Kidney (tissue), 22 donors: ENCODE measurements at places on chromosomes 3 and 15. TPM values are rescaled to one million over a fixed set of nuclear protein-coding genes. Genes with fewer than 3 reads are reported as not detected.
A peak's percentile ranks its signal among the peaks of the same experiment; 100 is the strongest.

The CHRNA5 gene
- polyA plus RNA-seq: 0.41 TPM

DNA sequence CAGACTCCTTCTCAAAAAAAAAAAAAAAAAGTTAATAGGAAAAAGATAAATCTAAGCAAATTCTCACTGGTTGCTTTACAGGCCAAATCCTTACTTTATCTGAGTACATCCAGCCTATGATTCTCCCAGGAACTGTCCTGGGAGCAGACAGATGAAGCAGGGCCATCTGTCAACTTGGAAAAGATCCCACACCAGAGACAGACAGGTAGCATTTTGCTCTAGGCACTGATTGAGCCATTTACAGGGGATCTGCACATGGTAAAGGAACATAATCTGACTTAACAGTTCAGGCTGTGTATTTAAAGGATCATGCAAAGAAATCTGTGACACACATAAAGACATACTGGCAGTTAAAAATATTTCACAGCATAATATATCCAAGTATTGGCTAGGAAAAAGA, 1006.5 kb downstream of the TBL1XR1 start:
- no peaks in the 10 kb centered on the region for H3K4me1 ChIP-seq
- no peak overlapping the region for H3K27ac ChIP-seq

DNA sequence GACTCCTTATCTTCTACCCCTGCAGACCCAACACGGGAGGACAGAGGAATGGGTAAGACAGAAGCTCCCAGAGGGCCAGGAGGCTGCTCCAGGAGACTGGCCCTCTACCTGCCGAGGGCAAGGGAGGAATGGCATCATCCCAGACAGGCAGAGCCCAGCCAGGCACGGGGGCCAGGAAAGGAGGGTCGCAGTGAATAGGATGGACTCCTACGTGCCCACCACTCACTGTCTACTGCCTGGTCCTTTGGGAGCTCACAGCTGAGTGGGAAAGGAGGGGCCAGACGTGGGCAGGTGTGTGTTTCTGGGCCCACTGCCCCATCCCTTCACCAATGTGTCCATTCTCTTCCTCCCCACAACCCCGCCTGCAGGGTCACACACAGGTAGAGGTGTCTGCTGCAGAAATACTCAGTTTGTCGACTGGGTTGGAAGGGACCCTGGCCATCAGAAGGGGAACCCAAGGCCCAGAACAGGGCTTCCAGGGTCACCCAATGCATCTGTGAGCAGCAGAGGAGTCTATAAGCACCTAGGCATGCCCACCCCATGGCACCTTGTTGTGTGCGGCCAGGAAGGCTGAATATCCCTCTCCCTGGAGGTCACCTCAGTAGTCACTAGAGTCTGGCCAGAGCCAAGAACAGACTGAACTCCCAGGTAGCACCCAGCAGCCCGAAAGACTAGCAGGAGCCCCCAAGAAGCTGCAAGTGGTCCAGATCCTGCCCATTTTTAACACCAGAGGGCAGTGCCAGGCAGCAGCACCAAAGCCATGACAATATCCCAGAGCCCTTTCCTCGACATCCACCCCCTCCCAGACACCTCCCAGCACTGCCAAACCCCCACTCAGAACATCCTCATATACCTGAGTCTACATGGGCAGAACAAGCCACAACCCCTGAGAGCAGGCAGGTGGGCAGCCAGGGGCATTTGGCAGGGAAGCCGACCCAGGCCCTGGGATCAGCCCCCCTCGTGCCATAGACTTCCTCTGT, 24.0 kb downstream of the TKT start:
- no peaks in the 10 kb centered on the region for H3K27me3 ChIP-seq
- peaks cover 14% of the 10 kb centered on the region for H3K4me1 ChIP-seq
- H3K27ac ChIP-seq: no peak overlapping the region
- DNase-seq: no peak
- H3K36me3 ChIP-seq: peaks cover 40% of the 10 kb centered on the region
- H3K4me3 ChIP-seq: no peak overlapping the region

DNA sequence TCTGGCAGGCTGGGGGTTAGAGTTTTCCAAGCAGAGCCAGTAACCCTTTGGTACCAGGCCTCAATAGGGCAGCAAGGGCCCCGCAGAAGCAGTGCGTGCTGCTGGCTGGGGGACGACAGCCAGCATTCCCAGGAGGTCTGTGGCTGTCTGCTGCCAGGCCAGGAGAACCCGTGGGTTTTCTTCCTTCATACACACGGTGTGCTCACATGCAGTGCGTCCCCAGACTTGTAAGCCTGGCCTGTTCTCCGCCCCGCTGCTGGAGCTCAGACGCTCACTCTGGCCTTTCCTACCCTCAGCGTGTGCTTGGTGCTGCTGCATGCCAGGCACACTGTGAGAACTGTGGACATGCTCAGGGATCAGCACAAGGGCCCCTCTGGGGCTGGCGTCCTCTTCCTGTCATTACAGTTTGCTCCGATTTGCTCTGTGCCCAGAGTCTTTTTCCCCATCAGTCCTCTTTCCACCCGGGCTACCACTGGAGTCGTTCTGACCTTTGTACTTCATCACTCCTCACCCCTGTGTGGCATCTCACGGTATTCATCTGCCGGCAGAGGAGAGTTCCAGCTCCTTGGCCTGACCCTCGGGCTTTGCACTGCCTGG, 149.5 kb downstream of the DNAJB8 start:
- no peak overlapping the region for H3K4me3 ChIP-seq
- H3K4me1 ChIP-seq: peaks cover 2% of the 10 kb centered on the region
- H3K27me3 ChIP-seq: no peaks in the 10 kb centered on the region
- no peaks in the 10 kb centered on the region for H3K36me3 ChIP-seq
- DNase-seq: peak; percentile 40

The CSPG5 gene
- polyA plus RNA-seq: 0.67 TPM

DNA sequence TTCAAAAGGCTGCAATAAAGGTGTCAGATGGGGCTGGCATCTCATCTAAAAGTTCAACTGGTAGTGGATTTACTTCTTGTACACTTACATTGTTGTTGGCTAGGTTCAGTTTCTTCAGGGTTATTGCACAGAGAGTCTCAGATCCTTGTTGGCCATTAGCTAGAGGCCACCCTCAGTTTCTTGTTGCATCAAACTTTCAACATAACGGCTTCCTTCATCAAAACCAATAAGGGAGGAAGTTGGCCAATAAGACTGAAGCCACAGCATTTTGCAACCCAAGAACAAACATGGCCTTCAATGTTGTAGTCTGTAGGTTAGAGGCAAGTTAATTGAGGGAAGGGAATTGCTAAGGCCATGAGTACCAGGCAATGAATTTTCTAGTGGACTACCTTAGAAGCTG, 218.0 kb downstream of the ZBBX start:
- H3K36me3 ChIP-seq: no peaks in the 10 kb centered on the region
- no peaks in the 10 kb centered on the region for H3K27me3 ChIP-seq
- no peak for DNase-seq
- no peaks in the 10 kb centered on the region for H3K4me1 ChIP-seq

The SMCO1 gene
- polyA plus RNA-seq: not detected

DNA sequence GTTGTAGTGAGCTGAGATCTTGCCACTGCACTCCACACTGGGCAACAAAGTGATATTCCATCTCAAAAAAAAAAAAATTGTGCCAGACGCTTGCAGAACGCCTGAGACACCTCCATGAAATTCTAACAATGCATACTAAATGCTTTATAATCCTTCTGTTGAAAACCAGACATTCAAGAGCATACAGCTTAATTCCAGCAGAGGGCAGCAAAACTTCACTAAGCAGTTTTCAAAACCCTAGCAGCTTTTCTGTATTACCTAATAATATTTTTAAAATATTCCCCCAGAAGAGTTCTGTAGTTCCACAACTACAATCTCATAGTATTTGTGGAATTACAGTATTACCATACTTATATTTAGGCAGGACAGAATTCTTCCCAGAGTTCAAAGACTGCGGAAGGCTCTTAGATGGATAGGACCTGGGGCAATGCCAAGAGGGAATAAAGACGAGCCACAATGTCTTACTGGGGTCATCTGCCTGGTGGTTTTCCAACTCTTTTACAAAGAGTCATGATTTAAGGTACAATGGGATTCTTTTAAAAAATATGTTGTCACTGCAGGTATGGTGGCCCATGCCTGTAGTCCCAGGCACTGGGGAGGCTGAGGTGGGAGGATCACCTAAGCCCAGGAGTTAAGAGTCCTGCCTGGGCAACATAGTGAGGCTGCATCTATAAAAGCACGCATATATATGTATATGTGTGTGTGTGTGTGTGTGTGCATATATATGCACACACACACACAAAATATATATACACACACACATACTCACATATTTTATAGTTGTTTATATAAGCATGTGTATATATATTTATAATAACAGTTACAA, 19.6 kb upstream of the TASOR start:
- H3K27ac ChIP-seq: no peak overlapping the region
- DNase-seq: peak; percentile 83
- H3K4me3 ChIP-seq: no peak overlapping the region
- no peaks in the 10 kb centered on the region for H3K4me1 ChIP-seq
- no peaks in the 10 kb centered on the region for H3K27me3 ChIP-seq
- H3K36me3 ChIP-seq: no peaks in the 10 kb centered on the region

DNA sequence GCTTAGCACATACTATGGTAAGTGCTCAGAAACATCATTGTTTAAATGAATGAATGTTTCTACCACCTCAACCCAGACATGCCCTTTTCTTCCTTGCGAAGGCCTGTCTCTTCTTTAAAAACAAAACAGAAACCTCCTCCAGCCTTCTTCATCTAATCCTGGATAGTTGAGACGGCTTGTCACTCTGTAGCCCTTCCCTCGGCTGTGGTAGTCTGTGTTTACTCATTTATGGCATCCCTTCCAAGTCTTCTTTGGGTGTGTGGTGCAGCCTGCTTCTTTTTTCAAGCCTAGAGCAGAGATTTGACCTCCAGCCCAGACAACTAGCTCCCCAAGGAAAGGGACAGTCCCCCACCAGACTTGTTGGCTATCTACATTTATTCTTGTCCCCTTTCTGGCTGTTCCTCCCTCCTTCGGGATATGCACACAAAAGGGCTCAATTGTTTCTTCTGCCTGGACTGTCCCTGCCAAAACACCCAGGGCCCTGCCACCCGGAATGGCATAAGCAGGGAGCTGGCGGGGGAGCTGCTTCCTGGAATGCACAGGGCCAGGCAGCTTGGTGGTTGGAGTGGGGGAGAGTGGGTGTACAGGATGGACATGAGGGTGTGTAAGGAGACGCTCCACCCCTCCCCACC, 67.8 kb downstream of the ITGA11 start:
- peak overlapping the region; percentile 38 for H3K27ac ChIP-seq
- H3K4me1 ChIP-seq: no peaks in the 10 kb centered on the region
- DNase-seq: no peak
- no peaks in the 10 kb centered on the region for H3K27me3 ChIP-seq
- no peaks in the 10 kb centered on the region for H3K36me3 ChIP-seq

GRCh38 chr15:79682851-79683288, 213.9 kb downstream of the MTHFS start:
- no peaks in the 10 kb centered on the region for H3K4me1 ChIP-seq
- no peak overlapping the region for H3K4me3 ChIP-seq
- DNase-seq: no peak
- no peaks in the 10 kb centered on the region for H3K36me3 ChIP-seq

The ZPLD1 gene
- polyA plus RNA-seq: not detected

DNA sequence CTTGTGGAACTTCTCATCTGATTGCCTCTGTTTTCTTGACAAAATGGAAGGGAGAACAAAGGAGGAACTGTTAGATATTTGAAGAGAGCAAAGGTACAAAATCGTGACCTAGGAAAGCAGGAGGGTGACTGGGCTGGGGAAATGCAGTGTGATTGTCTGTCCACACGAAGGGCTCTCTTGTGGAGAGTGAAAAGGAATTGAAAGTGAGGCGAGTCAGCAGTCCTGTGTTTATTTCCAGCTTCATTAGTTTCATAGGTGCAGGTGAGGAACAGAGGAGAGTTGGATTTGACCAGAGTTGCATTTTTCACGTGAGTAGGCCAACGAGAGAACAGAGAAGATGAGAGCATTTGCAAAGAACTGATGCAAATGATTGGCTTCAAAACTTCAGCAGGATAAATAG, 336.4 kb upstream of the SATB1 start:
- H3K4me3 ChIP-seq: no peak overlapping the region
- no peak for DNase-seq
- no peaks in the 10 kb centered on the region for H3K27me3 ChIP-seq
- H3K36me3 ChIP-seq: no peaks in the 10 kb centered on the region

The CHRM5 gene
- polyA plus RNA-seq: not detected

DNA sequence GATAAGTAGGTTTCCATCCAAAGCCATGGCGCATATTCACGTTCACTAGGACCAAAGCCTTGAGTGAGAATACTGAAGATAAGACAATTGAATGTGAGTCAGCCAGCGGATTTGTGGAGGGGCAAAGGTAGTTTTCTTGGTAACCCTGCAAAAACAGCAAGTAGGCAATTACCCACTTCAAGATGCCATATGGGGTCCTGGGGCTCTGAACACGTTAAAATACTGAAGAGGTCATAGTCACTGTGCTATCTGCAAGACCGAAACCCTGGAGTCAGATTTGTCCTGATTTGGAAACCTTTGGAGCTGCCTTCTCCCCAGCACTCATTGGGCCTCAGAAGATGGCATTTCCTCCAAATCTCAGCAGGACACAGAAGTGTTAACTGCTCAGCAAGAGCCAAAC, 646.9 kb upstream of the LMCD1 start:
- H3K36me3 ChIP-seq: no peaks in the 10 kb centered on the region
- DNase-seq: no peak
- no peak overlapping the region for H3K4me3 ChIP-seq
- H3K4me1 ChIP-seq: no peaks in the 10 kb centered on the region
- no peak overlapping the region for H3K27ac ChIP-seq

The TRPC1 gene
- 3.2 TPM for polyA plus RNA-seq

DNA sequence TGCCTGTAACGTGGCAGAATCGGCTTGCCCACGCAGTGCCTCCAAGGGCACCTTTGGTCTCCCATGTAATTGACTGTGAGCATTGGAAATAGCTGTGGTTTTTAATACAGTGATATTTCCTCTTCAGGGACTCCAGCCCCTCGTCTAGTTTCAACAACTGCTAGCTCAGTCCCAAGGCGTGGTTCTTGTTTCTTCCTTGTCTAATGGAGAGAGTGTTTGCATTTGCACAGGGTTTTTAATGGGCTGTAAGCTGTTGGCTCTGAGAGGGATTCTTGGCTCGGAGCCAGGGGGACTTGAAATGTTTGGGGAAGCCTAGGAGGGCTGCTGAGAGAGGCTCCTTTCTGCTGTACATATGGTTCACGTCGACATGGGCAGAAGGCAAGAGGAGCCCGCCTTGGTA, 86.2 kb downstream of the THSD4 start:
- no peaks in the 10 kb centered on the region for H3K27me3 ChIP-seq
- DNase-seq: peak; percentile 48
- peaks cover 3% of the 10 kb centered on the region for H3K4me1 ChIP-seq
- H3K27ac ChIP-seq: no peak overlapping the region
- H3K4me3 ChIP-seq: no peak overlapping the region

DNA sequence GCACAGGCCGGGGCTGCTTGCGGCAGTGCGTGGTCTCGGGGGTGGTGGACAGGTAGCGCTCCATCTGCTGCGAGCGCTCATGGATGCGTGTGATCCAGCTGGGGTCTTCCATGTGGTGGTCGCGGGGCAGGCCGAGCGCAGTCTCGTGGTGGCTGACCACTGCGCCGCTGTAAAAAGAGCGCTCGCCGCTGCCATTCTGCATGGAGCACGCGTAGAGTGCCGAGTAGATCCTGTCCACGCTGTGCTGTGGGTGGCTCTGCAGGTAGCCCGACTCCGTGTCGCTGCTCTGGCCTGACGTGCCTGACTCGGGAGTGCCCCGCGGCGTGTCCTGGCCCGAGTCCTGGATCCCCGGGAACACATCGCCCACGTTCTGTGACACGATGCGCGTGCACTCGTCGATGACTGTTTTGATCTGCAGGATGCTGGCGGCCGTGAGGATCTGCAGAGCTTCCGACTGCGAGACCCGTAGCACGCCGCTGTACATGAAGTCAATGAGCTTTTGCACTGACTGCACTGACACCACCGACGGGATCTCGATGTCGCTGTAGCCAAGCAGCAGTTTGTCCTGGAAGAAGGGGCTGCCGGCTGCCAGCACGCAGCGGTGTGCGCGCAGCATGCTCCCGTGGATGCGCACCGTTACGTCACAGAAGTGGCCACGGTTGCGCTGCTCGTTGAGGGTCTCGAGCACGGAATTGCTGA, 57.4 kb downstream of the TIGIT start:
- H3K36me3 ChIP-seq: peaks cover 18% of the 10 kb centered on the region
- no peak overlapping the region for H3K27ac ChIP-seq
- DNase-seq: no peak
